Kidney epithelial cell (primary cell): ENCODE measurements at places on chromosomes 1 and 21. TPM values are rescaled to one million over a fixed set of nuclear protein-coding genes. Genes with fewer than 3 reads are reported as not detected.

DNA sequence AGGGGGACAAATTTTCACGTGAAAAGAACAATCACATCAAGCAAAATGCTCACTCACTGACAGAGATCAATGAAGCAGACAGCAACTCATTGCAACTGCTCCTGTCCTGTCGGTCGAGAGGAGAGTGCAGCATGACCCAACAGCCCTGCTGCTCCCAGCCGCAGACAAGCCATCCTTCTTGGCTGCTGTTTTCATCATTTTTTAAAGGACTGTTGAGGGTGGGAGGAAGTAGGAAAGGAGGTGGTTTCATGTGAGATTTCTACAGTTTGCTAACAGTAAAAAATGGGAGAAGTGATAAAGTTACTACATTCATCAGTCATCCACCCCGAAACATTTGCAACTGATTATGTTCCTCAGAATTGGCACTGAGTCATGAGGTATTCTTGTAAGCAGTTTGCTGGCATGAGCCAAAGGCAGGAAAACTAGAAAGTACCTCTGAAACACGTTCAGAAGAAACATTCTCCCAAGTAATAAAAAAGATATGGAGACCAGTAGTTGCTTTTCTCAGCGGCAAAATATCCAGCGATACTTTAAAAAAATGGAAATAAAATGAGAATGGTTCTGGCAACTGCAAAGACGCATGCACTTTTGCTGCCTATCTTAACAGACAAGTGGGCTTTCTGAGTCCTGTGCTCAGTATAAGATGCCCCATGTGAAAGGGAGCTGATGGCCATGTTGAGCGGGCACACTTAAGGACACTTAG is 72.0 kb upstream of the CLDN14 start:
- no peak for DNase-seq

DNA sequence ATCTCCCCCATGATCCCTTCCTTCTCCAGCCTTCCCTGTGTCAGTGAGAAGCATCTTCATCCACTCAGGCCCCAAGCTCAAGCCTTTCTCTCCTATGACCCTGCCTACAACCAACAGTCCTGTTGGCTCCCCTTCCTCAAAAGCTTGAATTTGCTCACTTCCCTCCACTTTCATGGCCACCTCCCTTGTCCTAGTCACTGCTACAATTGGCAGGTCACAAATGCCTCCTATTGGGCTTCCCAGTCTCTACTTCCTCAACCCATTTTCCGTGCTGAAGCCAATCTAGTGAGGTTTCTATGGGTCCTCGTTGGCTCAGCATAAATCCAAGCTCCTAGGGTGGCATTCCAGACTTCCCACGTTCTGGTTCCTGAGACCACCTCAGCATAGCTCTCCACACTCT is 40.2 kb upstream of the SLC6A9 start:
- no peak for DNase-seq

DNA sequence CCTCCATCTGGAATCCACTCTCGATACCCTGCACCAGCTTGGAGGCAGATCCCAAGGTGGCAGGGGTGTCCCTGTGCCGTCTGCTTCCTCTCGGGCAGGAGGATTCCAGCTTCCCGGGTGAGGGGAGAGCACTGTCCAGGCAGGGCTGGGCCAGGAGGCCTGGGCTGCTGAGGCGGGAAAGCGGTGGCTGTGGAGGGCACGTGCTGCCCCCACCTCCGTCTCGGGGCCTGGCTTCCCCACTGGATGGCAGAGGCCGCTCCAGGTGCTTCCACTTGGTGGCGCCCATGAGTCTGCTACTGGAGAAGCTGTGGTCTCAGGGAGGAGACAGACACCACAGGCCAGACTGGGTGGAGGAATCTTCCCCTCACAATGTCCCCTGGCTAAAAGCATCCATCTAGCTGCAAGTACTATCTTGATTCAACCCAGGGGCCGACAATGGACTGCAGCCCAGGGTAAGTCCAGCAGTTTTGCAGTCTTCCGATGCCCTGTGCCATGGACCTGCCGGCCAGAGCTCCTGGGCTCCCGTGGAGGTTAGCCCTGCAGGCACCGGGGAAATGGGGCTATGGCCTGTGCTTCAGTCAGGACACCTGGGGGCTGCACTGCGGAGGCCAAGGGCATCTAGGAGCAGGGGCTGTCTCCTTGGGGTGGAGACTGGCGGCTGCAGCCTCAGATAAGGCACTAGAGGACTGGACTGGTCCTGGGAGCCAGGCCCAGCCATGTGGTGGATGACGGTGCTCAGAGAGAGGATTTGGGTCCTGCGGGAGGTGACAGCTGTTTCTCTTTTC is 41.3 kb upstream of the EIF4G3 start:
- DNase-seq = no peak

- DNase-seq = no peak
Observed at GRCh38 chr1:26016258-26016952, 5.2 kb upstream of the EXTL1 start.

DNA sequence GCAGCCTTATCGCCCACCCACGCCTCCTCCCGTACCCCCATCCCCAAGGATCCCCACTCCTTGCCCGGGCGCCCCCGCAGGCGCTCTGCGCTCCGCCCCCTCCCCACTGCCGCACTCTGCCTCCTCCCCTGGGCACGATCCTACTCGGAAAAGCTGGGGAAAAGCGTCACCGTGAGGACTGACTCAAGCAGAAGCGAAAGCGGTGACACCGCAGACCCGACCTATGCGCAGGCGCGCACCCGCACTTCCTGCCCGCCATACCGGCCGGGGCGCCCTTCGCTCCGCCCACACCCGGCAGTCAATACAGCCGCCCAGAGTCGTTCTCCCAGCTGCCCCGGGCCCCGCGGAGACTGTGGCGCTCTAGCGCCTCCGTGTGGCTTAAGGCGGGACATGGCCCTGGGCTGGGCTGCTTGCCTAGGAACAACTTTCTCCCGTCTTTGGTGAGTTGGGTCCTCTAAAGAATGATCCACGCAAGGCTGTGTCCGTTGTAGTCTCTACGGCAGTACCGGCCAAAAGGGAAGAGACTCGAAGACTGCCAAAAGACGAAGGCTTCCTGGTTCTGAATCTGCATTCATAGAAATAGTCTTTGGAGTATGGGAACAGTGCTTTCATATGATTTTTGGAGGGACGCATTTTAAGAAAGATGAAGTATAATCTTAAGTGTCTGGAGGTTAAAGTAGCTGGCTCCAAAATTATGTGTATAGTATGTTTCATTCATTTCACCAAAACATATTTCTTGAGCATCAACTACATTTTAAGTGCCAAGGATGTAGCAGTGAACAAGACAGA is at the start of gene OMA1:
TSS of gene OMA1 (minus strand) at position 207 of the 789 bp plus-strand sequence. CDS start 7,432 bp downstream, outside the sequence.
- peak; percentile 88 for DNase-seq

- DNase-seq = no peak
Observed at GRCh38 chr1:105686026-105686425, 1370.4 kb upstream of the PRMT6 start.

The EXTL1 gene
- 1.3 TPM in 1 of 2 replicates, not detected in the other for total RNA-seq
